ENCODE measurements at places on chromosomes 4 and X.

GRCh38 chr4:39961311-39961877 is 16.3 kb downstream of the PDS5A start:
- DNase-seq: no peak

DNA sequence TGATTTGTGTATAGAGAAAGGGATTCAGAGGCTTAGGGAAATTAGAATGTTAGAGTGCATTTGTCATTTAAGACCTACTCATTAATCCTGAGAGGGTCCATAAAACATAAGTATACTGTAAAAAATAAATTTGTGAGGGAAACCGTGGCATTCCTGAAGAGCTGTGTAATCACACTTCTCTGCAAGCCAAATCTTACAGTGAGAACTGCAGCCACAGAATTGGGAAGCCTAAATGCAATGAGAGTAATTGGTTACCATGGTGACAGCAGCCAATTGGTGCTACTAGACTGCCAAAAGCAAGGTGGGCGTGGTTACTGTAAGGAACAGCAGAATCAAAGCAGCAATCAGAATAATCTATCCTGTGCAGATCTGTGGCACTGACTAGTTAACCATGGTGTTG is 345.2 kb upstream of the GRID2 start:
- no peak for DNase-seq

DNA sequence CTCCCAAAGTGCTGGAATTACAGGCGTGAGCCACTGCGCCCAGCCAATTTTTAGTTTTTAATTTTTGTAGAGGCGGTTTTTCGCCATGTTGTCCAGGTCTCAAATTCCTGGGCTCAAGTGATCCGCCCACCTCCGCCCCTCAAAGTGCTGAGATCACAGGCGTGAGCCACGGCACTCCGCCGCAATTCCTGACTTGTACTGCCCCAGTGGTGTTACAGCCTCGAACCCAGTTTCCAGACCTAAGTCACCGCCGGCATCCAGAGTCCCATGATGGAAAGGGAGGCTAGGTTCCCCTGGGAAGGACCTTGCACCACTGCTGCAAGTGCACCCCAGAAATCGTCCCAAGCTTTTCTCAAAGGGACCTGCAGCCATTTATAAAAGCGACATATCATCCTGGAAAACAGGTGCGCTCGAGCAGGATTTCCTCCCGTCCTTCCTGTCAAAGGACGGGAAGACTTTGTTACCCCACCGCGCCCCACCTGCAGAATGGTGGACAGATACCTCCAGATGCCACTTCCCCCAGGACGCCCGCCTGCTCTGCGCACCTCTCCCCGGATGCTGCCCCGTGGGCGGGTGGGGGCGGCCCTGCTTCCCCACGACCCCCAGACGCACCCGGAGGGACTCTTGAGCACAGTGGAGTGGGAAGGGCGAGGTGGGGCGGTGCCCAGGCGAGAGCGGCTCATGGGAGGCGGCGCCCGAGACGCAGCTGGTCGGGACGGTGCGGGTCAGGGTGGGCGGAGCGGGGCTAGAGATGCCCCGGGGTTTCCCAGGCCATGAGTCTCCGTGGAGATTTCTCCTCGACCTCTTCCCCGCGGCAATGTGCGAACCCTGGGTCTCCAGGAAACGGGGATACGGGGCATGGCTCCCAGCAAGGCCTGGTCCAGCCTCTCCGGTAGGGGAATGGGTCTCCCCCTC is 947 bp upstream of the RPL10 start:
- DNase-seq: peak; percentile 55

GRCh38 chr4:180141734-180142133 is 2101.5 kb upstream of the TENM3 start:
- no peak for DNase-seq

- DNase-seq: no peak
Measured at GRCh38 chrX:136629084-136629750, 18.7 kb upstream of the CD40LG start.

DNA sequence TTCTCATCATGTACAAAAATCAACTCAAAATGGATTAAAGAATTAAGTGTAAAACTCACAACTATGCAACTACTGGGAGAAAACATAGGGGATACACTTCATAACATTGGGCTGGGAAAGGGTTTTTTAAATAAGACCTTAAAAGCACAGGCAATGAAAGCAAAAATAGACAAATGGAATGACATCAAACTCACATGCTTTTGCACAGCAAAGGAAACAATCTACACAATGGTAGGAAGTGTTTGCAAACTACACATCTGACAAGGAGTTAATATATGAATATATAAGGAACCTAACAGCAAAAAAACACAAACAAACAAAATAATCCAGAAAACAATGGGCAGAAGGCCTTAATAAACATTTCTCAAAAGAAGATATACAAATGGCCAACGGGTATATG is 57.9 kb downstream of the FREM3 start:
- no peak for DNase-seq

GRCh38 chrX:49067285-49068120 is 6.3 kb downstream of the PRAF2 start:
- no peak for DNase-seq

DNA sequence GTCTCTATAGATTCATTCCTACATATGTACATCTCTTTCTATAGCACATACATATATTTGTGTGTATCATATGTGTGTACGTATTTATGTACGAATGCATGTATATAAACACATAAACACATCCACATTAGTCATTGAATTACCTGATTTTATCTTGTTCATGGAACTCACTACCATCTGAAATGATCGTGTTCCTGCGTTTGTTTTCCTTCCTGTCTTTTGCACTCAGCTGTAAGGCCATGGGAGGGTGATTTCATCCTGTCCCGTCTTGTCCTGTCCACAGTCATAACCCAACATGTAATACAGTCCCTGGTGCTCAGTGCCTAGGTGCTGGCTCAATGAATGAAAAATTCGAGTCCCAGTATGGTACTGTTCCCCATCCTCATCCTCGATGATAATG is 191.8 kb upstream of the PSAPL1 start:
- DNase-seq: no peak

GRCh38 chr4:21470535-21470934 is 478.0 kb downstream of the KCNIP4 start:
- DNase-seq: no peak

- DNase-seq: no peak
Measured at GRCh38 chr4:168766604-168767316, 243.3 kb downstream of the CBR4 start.

GRCh38 chrX:103727115-103727514 is 16.4 kb downstream of the TMEM31 start:
- DNase-seq: no peak

GRCh38 chr4:24927049-24927448 is 14.2 kb upstream of the CCDC149 start:
- DNase-seq: no peak

DNA sequence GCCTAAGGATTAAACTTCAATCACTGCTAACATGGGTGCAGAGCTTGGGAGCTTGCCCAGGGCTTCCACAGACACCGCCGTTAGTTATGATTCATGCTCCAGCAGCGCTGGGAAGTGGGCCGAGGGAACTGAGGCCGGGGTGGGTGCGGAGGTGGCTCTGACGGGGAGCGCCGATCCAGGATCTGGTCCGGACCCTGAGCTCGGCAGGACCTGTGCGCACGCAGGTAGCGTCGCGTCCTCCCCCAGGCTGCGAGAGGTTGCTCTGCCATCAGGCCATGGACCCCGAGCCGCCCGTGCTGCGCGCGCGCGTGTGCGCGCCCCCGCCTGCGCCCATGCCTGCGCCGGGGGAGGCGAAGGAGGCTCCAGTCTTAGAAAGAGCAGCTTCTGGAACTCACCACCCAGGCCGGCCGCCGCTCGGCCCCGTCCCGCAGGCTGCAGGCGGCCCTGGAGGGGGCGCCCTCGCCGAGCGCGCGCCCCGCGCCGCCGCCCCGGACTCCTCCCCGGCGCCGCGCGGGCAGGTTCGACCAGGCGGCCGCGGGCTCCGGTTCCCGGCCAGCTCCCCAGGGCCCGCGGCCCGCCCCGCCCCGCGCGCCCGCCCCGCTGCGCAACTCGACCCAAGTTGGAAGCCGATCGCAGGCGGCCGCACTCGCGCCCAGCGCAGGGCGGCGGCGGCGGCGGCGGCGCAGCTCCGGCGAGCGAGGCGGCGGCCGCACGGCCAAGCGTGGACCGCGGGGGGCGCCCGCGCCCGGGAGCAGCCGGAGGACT is 732 bp upstream of the ADRA2C start:
- no peak for DNase-seq

DNA sequence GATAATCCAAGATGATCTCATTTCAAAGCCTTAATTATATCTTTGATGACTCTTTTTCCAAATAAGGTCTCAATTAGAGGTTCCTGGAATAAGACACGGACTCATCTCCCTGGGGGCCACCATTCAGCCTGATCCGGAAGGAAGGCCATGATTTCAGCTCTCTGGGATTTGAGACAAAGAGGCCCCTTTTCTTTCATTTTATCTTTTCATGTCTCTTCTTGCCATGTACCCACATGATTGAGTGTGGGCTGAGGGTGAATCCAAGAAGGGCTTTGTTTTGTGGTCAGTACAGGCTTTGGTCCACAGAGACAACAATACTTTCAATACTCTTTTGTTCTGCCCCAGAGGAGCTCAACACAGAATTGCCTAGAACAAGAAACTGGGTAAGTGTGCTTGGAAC is 261.2 kb downstream of the TRIML1 start:
- DNase-seq: no peak

GRCh38 chrX:120001787-120002186 is 58.2 kb upstream of the NKAP start:
- DNase-seq: no peak

GRCh38 chr4:80062527-80062926 is 10.5 kb downstream of the ANTXR2 start:
- no peak for DNase-seq

GRCh38 chr4:7381221-7381889 is 53.4 kb downstream of the PSAPL1 start:
- DNase-seq: peak; percentile 43

DNA sequence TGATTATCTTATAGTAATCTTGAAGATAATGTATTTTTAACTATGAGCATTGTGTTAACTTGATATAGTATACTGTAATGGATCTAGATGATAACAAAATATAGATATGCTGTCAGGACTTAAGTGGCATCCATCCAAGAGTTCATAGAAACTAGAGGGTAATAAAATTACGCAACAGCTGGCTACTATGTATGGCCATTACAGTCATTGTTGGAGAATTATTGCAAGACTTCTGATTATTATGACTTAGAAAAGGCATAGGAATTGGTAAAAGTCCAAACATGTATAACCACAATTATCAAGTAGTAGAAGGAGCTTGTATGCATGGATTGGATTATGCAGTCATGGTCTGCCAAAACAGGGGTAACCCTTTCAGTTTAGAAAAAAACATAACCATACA is 9.5 kb downstream of the OGT start:
- no peak for DNase-seq

DNA sequence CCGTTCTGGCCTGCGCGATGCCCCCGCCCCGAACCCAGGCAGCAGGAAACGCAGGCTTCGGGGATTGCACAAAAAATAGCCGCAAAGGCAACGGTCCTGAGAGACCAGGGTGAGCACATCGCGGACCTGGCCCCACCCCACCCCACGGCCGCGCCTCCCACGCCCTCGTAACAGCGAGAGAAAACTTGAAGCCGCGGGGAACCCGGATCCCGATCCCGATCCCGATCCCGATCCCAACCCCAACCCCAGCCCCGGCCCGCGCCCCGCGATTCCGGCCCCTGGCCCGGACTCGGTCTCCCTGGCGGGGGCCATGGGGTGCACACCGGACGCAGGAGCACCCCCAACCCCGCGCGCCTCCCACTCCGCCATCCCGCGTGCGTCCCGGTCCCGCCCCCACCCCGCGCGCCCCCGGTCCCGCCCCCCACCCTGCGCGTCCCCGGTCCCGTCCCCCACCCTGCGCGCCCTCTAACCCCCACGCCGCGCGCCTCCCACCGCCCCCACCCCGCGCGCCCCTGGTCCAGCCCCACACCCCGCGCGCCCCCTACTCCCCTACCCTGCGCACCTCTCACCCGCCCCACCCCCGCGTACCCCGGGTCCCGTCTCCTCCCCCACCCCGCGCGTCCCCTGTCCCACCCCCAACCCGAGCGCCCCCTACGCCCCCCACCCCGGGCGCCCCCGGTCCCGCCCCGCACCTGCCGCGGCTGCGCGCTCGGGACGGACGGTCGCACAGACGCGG is 29.0 kb downstream of the NOP14 start:
- peak; percentile 51 for DNase-seq

DNA sequence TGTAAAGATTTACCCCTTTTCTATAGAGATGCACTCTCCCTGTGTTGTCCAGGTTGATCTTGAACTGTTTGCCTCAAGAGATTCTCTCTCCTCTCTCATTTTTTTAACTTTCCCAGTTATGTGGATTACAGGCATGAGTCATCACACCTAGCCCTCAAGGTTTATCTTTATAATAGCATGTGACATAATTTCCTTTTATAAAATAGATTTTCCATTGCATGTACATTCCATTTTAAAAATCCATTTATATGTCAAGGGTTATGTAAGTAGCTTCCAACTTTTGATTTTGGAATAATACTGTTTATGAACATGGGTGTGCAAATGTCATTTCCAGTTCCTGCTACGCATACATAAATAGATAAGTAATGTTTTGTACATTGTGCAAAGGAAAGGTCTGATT is 20.6 kb downstream of the ZNF721 start:
- DNase-seq: no peak

DNA sequence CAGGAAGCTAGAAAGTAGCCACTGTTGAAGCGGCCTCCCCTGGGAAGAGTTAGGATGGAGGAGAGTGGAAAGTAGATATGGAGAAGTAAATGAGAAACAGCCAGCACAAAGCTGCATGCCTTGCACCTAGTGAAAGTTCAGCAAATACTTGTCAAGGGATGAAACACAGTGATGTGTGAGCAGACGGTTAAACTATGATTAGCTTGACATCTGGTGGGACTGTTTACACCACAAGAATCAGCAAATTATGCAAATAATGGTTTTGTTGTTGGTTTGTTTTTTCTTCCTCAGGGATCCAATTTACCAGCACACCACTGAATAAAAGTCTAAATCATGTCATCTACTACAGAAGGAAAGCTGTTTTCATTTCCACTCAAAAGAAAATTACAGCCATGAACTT is 87.1 kb downstream of the CORIN start:
- DNase-seq: no peak

GRCh38 chr4:151173871-151174270 is 74.4 kb downstream of the RPS3A start:
- DNase-seq: no peak

DNA sequence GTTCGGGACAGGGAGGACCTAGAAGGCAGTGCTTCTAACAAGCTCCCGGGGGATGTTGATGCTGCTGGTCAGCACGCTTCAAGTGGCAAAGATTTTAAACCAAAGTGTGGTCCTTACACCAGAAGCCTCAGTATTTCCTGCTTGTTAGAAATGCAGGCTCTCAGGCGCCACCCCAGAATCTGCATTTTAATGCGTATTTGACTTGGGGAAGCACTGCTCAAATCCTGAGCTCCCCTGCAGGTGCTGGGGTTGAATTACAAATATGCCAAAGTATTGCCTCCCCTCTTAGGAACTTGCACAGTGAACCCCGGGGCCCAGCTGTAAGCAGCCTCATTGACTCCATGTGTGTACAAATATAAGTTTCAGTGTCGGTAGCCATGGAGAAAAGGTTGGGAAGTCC is 70.8 kb upstream of the RAI2 start:
- DNase-seq: no peak

Measured in breast epithelium (tissue), 4 donors.